ENCODE measurements at places on chromosomes 2 and 18.
A peak's percentile ranks its signal among the peaks of the same experiment; 100 is the strongest.

DNA sequence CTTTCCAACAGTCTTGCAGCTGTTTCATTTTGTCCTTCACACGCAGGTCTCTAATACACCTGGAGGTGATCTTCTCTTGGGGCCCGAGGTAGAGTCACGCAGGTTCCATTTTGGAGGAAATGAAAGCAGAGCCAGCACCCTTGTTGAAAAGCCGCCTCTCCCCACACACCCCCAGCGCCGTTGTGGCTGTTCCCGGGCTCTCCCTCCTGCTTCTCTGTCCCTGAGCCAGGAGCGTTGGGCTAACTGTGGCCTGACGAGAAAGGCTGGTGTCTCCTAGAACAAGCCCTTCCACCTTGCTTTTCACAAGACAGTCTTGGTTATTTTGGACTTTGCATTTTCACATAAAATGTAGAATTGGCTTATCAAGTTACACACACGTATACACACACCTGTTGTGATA lies 16.3 kb downstream of the SNED1 start:
- DNase-seq, result no peak

- DNase-seq, result no peak
Measured at GRCh38 chr2:126906781-126907180, 8.1 kb downstream of the TEX51 start.

DNA sequence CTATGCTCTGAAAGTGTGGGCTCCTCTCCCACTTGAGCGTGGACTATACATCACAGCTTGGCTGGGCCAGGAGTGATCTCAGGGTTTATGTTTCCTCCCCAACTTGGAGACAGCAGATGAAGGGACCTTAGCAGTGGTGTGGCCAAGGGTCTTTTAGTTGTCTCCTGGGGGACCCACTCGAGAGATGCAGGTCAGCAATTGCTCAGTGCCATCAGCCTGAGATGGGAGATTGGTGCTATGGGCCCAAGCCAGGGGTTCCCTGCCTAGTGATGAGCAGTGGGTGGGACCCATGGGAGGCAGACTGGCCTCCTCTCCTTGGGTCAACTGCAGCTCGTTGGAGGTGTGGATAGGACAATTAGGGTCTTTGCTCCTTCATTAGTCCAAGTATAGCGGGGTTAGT lies 510.5 kb upstream of the FSHR start:
- no peak for DNase-seq

GRCh38 chr2:71474744-71475397 lies 21.5 kb downstream of the DYSF start:
- no peak for DNase-seq

DNA sequence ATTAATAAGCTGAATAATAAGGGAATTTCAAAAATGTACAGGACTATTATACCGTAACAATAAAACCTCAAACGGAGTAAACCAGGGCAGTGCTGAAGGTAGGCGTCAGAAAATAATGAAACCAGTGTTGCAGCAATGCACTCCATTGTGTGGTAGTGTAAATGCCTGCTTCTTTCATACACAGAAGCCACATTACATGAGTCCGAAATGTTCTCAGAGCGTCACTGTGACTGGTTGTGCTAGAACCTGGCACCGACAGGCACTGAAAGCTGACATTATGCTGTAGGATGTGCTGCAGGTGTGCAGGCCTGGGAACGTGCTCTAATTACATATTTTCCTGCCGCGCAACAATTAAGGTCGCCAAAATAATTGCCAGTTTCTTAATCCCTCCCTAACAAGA lies 53.3 kb downstream of the ZEB2 start:
- DNase-seq, result no peak

- DNase-seq, result no peak
Measured at GRCh38 chr2:15287447-15288184, 273.5 kb downstream of the NBAS start.

DNA sequence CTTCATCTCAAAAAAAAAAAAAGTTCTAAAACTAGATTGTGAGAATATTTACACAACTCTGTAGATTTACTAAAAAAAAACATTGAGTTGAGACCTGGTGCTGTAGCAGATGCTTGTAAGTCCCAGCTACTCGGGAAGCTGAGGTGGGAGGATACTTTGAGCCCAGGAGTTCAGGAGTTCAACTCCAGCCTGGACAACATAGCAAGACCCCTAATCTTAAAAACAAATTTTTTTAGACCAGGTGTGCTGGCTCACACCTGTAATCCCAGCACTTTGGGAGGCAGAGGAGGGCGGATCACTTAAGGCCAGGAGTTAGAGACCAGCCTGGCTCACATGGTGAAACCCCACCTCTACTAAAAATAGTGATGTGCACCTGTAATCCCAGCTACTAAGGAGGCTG lies 108.9 kb downstream of the MEMO1 start:
- DNase-seq, result no peak

- no peak for DNase-seq
Measured at GRCh38 chr2:183123959-183124221, 353 bp upstream of the NUP35 start.

DNA sequence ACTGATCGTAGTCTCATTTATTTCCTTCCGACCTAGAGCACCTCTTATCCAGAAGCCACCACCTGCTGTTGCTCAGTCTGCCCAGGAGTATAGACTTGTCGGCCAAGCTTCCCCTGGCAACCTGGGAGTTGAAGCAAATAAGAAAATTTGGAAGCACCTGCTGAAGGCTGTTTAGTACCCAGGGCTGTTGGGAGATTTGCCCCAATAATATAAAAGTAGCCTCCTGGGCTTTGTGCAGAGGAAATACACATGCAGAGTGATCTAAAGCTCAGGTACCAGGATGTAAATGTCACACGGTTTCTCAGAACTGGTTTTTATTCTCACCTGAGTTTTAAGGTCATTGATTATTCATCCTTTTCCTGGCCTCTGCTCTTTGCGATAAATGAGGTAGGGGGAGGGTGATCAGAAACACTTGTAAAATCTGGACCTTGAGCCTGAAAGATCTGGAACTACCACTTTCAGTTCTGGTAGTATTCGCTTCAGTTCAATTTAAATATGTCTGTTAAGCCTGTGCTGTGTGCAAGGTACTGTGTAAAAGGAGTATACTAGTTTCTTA lies 789 bp upstream of the COX7A2L start:
- DNase-seq, result no peak

DNA sequence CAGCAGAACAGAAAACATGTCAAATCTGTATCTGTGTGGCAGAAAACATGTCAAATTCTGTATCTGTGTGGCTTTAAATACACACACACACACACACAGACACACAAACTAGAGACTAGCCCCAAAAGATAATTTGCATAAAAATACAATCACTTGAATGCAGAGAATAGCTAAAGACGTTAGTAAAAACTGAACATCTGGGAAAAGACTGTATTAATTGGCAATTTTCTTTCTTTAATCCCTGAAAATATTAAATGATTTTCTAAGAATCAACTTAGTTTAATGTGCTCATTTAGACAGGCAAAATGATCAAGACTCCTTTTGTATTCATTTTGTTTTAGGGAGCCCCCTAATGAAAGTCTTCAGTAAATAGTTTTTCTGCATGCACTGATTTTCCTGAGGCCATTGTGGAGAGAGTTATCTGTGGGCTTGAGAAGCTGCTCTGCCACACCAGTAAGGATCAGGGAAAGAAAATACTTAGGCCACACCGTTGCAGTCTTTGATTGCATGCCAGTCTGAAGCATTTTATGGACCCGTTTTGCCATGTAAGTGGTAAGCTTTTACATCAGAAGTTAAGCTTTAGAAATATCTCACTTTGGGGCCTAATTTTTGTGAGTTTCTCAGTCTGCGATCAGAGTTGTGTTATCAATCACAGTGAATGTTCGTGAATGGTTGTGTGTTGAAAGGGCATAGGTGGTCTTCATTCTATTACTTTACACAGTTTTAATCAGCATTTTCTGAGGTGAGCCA lies 2.2 kb downstream of the SPATS2L start:
- DNase-seq, result peak; percentile 33

DNA sequence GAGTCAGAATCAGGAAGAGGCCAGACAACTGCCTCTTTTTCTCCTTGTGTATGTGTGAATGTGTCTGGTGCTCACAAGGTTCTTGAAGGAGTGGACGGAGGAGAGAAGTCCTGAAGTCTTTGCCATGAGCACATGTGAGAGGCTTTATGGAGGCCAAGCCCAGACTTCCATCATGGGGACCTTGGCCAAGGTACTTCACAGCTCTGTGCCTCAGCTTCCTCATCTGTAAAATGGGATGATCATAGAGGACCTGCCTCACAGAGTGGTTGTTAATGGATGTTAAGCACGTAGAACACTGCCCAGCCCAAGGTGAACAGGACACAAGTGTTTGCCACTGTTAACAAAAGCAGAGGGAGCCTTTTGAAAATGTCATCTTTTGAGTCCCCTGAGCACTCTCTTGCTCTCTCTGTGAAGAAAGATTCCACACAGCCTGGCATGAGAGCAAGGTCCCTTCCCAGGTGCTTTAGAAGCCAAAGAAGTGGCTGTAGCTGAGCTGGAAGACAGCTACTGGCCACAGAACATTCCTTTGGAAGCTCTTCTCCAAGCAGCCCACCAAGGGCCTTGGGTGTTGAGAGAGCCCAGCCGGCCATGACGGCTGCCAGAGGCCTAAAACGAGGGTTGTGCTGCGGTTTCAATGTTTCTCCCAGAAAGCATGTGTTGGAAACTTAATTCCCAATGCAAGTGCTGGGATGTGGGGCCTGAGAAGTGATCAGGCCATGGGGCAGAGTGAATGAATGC lies 41.8 kb upstream of the ASPRV1 start:
- DNase-seq, result no peak
